ENCODE measurements at places on chromosomes 2 and 18.
A peak's percentile ranks its signal among the peaks of the same experiment; 100 is the strongest.

- no peak for DNase-seq
Measured at GRCh38 chr2:120456867-120457266, 110.9 kb downstream of the INHBB start.

GRCh38 chr2:135657806-135658582, 83.7 kb upstream of the UBXN4 start:
- DNase-seq, result no peak

DNA sequence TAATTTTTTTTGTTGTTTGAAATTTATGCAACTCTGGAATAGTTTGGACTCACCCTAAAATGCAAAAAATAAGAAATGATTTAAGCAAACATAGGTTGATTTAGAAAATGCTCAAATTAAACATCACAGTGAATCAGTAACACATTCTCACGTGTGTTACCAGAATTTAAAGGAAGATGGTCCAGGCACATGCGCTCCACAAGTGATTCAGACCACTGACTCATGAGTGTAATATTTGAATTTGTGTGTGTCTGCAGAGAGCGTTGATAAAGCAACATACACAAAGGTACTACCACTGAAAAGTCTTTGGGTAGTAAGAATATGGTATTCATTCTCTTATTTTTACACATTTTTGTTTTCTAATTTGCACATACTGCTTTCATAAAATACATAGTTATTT, 7.9 kb downstream of the SS18 start:
- DNase-seq, result no peak

GRCh38 chr2:48755473-48755872, at the start of gene LHCGR:
Gene LHCGR, minus strand, starts transcription at chr2:48755724. Its CDS starts 53 bp downstream, at chr2:48755671.
- DNase-seq, result no peak

GRCh38 chr18:10487154-10487553, 32.7 kb downstream of the APCDD1 start:
- no peak for DNase-seq

DNA sequence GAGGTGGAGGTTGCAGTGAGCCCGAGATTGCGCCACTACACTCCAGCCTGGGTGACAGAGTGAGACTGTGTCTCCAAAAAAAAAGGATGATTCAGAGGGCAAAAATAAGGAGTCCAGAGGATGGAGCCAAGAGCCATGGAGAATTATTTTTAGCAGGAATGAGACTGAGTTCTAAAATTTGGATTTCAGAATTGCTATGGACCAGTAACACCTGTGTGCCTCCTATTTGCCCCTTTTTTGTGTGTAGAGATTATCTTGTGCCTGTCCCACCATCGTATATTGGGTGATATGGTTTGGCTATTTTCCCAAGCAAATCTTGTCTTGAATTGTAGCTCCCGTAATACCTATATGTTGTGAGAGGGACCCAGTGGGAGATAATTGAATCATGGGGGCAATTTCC, 16.4 kb upstream of the RGPD8 start:
- no peak for DNase-seq

DNA sequence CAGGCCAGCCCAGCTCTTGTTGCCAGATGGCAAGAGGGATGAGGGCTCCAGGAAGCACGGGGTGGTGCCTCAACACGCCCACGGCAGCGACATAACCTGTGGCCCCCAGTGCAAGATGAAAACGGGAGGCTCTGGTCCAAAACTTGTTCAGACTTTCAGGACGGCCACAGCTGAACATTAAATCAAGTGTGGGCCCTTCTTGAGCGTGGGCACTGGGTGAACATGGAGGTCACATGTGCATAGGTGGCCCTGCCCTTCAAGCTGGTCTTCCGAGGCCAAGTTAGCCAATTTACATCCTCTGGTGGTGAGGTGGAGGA, 77.5 kb downstream of the NDUFA10 start:
- DNase-seq, result peak; percentile 2

GRCh38 chr18:35939138-35939537, 33.3 kb upstream of the RMP24 start:
- DNase-seq, result no peak

DNA sequence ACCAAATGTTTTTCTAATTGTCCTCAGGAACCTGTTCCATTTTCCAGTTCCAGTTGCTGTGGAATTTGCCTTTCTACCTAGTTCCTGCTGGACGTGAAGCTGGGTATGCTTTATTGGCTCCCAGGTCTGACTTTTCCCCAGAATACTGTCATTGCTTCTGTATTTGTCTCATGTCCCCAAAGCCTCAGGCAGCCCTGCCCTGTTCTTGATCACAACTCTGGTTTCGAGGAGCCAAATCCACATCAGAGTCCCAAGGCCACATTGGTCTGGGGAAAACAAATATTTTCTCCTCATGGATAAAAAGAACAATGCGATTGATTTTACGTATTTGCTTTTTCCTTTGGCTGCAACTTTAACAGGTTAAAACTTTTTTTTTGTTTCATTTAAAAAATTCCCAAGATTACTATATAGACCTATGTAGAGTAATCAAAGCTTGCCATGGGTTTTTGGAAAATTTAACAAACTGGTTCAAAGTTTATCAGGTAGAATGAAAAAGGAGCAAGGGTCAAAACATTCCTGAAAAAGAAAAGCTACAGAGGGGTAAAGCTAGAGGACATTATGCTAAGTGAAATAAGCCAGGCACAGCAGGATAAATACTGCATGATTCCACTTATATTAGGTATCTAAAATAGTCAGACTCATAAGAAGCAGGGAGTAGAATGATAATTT, 85.2 kb downstream of the MDH1 start:
- DNase-seq, result peak; percentile 6

- DNase-seq, result peak; percentile 33
Measured at GRCh38 chr2:9889812-9890261, 46.6 kb downstream of the TAF1B start.

GRCh38 chr2:217521820-217522219, 481.0 kb downstream of the TNS1 start:
- no peak for DNase-seq

DNA sequence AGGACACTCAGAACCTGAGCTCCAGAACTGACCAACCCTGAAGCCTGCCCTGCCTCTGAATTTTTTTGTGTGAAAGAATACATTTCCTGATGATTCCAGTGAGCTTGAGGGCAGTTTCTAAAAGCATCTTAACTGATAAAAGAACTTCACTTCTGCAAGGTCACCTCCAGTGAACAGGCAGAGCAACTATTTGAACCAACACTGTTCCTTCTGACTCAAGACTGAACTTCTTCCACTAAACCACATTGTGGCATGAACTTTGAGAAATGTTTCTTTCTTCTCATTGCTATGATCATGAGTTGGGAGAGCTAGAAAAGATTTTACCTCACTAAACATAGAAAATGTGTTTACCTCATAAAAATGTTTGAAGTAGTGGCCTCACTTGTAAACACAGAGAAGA, 83.8 kb upstream of the SERTAD2 start:
- DNase-seq, result no peak

DNA sequence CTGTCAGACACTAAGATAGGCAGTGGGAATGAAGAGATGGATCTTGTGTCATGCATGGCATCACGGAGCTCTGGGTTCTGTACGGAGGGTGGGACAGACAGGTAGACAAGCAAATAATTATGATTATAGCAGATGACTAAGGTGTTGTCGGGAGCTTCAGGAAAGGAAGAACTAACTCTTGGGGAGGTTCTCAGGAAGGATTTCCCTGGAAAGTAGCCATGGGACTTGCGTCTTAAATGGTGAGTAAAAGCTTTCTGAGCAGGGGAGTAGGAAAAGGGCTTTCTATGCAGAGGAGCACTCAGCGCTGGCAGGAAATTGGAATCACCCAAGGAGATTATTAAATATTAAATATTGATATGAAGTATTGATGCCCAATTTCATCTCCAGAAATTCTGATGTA, 35.5 kb downstream of the ATOH8 start:
- DNase-seq, result no peak

DNA sequence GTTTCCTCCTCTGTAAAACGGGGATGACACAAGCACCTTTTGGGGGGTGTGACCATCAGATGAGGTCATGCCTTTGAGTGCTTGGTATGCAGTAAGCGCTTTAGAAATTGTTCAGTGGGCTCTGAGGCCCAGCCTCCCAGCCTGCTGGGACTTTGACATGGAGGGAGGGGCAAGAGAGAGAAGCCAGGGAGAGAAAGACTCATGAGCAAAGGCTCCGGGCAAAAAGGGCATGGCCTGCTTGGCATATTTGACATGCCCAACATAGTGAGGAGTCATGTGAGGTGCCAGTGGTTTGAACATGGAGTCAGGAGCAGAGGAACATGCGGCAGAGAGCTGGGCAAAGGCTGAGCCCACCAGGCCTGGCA, 14.0 kb downstream of the TNS1 start:
- DNase-seq, result no peak

DNA sequence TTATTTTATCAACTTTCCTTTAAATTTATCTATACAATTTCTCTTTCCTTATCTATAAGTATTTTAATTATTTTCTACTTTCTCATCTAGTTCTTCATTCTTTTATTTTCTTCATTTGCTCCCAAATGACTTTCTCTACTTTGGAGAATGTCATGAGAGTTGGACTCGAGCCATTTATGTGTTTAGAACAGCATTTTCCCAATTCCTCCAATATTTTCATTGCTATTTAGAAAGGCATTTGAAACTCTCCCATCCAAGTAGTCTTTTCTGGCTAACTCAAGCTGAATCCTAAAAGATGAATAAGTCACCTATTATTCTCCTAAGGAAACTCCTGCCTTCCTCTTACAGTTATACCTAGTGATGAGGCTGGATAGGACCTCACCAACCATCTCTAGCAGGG, 15.8 kb upstream of the FEZ2 start:
- DNase-seq, result no peak

DNA sequence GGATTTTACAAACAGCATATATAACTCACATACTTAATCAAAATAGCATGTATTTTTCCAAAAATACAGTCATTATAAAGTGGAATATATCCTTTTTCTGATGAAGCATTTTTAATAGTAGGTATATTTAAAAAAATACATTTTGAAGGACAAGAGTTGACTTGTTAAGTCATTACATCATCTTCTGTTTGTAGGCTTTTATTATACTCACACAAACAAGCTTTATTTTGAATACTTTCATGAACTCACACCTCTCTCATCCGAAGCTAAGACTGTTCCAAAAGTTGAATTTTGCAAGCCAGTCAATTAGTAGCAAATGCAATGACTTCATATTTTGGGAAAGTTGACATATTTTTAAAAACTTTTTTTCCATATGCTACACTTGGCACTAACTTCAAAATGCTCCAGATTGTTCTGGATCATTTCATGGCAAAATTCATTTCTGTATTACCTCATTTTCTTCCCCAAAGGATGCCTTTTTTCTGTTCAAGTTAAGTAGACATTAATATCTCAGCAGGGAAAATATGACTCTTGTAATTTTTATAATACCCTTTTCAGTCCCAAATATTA, 68.5 kb upstream of the WDR75 start:
- no peak for DNase-seq

- no peak for DNase-seq
Measured at GRCh38 chr2:144133936-144134665, 385.8 kb downstream of the ZEB2 start.

- DNase-seq, result no peak
Measured at GRCh38 chr2:100483895-100484294, 13.6 kb downstream of the NMS start.

GRCh38 chr18:36638224-36638623, 190.6 kb downstream of the TPGS2 start:
- DNase-seq, result no peak

DNA sequence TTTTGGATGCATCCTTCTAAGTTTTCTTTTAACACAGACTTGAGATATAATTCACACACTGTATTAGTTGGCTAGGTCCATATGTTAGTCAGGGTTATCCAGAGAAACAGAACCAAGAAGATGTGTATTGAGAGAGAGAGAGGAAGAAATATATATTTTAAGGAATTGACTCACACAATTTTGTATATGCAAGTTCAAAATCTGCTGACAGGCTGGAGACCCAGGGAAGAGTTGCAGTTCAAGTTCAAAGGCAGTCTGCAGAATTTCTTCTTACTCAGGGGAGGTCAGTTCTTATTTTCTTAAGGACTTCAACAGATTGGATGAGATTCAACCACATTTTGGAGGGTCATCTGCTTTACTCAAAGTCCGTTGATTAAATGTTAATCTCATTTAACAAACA, 23.0 kb upstream of the MRO start:
- DNase-seq, result no peak

- DNase-seq, result no peak
Measured at GRCh38 chr2:16625759-16626158, 39.9 kb downstream of the CYRIA start.

GRCh38 chr2:178804791-178805190, 2.4 kb downstream of the TTN start:
- no peak for DNase-seq

DNA sequence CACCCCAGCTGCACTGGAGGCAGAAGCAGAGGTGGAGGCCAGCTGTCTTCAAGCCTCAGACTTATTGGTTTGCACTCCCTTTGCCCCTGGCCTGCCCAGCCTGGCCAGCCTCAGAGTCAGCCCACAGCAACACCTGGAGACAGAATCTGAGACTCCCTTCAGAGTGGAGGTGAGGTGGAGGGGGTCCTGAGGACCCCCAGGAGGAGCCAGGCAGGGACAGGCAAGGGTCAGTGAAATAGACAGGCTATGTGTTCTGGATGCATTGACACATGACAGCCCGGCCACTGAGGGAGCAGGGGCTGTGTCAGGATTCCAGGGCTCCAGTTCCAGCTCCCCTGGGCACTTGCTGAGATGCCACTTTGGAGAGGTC, 309.7 kb downstream of the MYCN start:
- no peak for DNase-seq

DNA sequence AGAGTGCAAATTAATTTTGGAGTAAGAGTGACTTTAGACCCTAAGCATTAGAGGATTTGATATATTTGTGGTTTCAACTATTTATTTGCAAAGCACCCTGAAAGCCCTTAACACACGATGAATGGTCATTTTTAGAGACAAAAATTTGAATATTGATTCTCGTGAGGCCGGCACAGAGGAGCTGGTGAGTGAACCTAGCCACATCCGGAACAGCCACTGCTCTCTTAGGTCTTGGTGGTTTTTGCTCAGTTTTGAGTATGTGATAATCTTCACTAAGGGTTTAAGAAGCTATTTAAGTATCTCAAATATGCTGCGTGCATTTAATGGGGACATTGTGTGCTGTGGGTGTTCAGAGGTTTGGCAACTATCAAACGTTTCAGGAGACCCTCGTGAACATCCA, 204.8 kb downstream of the TSN start:
- no peak for DNase-seq

GRCh38 chr2:53969285-53969967, 1.4 kb downstream of the PSME4 start:
- peak; percentile 16 for DNase-seq

- DNase-seq, result no peak
Measured at GRCh38 chr2:171832489-171832888, 61.6 kb downstream of the SLC25A12 start.

Data from body of pancreas (tissue), 4 donors.